Right lung (tissue), 10 donors: ENCODE measurements at places on chromosomes 3 and 15.

- no peak for DNase-seq
These were observed 185.2 kb downstream of the KLF13 start for GRCh38 chr15:31511707-31512310.

DNA sequence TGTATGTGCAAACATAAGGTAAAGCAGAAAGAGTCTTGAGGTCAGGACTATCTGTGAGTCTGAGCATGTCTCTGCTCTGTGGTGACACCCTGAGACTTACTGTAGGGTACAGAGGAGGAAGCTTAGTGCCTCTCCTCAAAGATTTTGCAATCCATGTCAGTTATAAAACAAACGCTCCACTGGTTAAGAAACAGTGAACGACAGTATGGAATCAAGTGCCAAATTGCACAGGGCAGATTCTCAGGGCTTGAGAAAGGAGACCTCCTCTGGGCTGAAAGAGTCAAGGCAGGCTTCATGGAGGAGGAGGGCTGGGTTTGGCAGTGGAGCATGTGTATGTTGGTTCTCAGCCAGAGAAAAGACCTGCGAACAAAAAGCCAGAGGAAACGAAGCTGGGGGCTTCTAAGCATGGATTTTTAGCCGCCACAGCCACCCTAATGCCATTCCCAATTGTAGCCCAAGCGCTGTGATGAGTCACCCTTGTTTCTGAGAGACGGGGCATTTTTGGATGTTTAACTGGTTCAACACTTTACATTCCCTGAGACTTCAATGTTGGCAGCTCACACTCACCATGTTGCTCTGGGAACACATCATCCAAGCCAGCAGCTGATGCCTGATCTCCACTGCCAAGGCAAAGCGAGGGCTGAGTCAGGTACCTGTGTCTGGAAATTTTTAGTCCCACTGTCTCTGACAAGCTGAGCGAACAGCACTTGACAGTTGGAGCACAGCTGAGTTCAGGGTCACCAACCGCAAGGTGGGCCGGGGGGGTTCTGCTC lies 3.4 kb upstream of the DGKG start:
- no peak for DNase-seq

GRCh38 chr3:55486101-55486856 lies 827 bp downstream of the WNT5A start:
- DNase-seq: peak; percentile 66

DNA sequence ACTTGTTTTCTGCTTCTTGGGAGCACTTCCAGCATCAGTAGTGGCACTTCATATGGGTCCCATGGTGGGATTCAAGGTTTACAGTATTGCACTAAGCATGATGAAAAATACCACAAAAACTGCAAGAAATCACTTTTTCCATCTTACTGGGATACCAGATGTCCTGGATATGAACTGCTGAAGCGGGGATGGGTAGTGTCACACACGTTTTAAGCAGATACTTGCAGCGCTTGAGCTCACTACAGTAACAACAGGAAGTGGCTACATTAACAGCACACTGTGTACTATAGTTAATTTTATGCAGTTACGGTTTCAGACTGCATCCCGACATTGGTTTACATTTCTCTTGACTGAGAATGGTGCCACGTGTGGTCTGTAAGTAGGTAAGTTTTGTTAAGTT lies 3.5 kb upstream of the ISG20 start:
- DNase-seq: no peak

- no peak for DNase-seq
These were observed 55.9 kb upstream of the PIK3CB start for GRCh38 chr3:138890555-138891187.

DNA sequence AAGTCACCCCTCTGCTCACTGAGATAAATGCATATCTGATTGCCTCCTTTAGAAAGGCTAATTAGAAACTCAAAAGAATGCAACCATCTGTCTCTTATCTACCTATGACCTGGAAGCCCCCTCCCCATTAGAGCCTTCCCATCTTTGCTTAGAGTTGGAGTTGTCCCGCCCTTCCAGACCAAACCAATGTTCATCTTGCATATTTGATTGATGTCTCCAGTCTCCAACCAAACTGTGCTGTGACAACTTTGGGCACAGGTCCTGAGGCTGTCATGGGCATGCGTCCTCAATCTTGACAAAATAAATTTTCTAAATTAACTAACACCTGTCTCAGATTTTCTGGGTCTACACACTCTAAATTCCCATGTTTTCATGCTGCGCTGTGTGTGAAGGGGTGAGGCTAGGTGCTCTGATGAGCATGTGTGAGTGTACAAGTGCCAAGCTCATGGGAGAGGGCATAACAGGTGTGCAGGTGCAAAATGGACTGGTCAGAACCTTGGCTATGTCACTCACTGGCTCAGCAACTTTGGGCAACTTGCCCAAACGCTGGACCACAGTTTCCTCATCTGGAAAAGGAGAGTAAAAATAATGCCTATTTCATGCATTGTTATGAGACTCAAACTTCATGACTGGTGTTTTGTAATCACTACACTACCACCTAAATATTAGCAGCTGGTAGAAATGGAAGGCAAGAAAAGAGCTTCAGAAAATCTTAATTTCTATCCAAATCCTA lies 7.2 kb downstream of the DAPK2 start:
- DNase-seq: no peak

GRCh38 chr3:15783361-15783969 lies 14.3 kb downstream of the ANKRD28 start:
- DNase-seq: no peak

DNA sequence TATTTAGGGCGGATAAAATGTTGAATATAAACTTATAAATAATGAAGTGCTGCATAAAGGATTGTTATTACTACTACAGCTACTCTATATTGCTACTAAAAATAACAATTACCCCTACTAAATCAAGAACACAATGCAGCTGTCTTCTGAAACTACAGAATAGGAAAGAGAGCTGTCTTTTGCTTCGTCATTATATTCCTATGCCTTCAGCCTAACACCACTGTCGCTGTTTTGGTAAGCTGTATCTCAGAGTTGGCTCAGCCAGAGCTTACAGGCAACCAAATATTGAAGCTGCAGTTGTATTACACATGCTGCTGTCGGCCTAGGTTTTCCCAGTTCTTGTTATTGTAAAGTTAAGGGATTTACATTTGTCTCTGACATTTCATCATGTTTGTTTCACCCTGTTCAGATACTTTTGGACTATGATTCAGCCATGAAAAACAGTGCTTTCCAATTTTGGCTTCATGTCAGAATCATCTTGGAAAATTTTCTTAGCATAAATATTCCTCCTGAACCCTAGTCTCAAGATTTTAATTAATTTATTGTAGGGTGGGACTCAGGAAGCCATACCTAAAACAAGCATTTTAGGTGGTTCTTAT lies 31.3 kb upstream of the LPP start:
- DNase-seq: peak; percentile 19

GRCh38 chr15:62109982-62110851 lies 43.4 kb downstream of the C2CD4A start:
- DNase-seq: peak; percentile 46

DNA sequence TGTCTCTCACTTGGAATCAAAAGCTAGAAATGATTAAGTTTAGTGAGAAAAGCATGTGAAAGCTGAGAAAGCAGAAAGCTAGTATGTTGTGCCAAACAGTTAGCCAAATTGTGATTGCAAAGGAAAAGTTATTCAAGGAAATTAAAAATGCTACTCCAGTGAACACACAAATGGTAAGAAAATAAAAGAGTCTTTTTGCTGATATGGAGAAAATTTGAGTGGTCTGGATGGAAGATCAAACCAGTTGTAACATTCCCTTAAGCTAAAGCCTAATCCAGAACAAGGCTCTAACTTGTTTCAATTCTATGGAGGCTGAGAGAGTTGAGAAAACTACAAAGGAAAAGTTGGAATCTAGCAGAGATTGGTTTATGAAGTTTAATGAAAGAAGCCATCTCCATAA lies 11.8 kb downstream of the ADGRG7 start:
- no peak for DNase-seq

- no peak for DNase-seq
These were observed 21.8 kb downstream of the NIPA1 start for GRCh38 chr15:22808240-22808639.

DNA sequence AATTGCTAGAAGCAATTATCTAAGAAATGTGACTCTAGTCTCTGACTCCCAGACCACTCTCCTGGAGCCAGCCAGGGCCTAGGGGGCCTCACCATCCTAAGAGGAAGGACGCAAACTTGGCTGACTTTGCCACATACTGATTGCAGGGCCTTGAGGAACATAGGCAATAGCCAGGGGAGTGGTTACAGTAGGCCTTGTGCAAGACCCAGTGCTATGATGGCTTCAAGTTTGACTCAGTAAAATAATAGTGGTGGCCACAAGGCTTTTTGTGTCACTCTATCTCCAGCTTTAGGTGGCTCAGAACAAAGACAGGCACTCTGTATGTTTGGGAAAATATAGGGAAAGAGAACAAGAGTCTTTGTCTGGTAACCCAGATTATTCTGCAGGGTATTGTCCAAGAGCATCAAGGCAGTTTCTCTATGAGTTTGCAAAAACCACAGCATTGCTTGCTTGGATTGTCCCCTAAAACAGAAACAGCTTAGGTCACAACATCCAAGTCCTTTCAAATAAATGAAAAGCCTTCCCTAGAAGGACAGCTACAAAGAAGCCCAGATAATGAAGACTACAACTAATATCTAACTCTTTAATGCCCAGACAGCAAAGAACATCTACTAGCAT lies 631.5 kb downstream of the PYDC2 start:
- no peak for DNase-seq

GRCh38 chr3:4501437-4501836 lies 8.3 kb downstream of the ITPR1 start:
- no peak for DNase-seq

DNA sequence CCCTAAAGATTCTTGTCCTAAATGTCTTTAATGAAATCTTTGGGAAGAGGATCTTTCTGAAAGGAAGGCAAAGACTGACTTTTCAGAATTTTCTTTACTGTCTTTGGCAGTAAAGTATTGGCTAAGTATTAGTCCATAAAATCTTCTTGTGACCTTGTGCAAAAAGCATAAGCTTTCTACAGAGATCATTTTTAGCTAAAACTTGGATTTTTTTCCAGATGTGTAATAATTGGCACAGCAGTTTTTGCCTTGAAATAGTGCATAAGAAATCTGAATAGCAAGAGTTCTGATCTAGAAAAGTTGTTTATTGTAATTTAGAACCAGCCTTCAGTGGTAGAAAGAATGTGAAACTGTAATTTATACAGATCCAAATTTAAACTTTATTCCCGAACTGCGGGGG lies 122.8 kb upstream of the CGNL1 start:
- no peak for DNase-seq

DNA sequence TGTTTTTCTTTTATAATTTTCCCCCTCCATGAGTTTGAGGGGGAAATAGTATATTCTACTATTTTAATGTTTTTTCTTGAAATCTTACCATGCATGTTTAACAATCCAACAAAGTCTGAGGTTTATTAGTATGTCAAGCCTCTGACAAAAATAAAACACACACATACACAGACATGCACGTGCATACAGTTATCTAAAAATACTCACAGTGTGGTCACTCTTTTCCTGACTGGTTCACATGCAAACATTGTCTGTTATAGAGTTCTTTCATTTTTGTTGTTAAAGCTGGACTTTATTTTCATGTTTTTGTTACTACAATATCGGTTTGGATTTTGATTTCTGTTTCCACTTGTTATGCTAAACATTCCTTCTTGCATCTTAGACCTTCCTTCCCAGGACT lies 236.6 kb downstream of the MFSD1 start:
- DNase-seq: no peak

- DNase-seq: no peak
These were observed 44.6 kb downstream of the ONECUT1 start for GRCh38 chr15:52745326-52746161.

DNA sequence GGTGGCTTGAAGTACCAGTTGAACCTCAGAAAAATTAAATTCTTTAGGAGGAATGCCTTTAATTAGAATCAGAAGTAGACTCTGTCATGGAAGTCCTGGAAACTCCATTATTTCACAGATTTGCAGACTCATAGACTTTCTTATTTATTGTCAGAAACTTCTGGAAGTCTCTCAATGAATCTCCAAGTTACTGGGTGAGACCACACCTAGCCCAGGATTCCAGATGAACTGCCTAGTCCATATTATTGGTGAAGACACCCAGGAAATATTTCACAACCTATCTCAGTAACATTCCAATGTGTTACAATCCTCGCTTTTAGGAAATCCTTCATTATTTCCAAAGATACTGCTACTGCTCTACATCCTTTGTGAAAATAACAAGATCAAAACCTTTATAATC lies 6.5 kb upstream of the THBS1 start:
- no peak for DNase-seq

DNA sequence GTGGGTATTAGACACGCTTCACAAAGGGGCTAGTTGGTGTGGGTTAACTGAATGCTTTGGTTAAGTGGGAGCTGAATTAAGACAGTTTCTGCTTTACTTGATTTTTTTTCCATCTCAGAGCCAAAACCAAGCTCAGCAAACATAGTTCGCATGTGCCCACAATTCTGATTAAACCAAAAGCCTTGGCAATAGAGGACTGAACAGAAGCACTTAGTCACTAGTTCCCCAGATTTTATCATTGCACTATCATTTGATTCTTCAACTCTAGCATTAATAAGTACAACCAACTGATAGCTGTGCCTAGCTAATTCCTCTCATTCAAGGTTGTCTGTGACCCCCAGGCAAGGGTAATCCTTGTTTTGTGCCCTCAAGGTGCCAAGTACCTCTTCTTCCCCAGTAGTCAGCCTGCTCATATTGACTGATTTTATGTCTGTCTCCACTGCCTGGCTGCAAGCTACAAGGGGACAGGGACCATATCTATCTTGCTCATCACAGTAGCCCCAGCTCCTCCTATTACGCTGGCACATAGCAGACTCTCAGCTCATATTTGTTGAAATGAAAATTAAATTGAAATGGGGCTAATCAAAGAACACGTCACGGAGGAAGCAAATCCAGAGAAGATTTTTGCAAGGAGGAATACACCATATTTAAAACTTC lies 9.9 kb upstream of the ARHGEF3 start:
- DNase-seq: no peak

GRCh38 chr15:85024509-85025336 lies 43.1 kb downstream of the PDE8A start:
- no peak for DNase-seq

DNA sequence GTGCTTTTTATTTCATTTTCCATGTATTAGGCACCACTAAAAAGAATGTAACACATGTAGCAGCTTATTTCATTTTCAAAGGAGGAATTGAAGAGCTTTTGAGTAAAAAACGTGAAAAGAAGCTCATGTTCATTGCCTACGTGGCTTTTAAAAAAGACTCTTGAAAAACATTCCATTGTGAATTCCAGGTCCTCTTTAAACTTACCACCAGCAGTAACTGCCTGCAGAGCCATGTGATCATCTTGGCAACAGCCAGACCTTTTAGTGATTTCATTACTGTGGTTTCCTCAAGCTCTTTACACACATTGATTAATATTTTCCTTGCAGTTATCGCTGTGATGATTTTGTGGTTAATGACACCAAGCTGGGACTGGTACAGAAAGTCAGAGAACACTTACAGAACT lies 43.8 kb upstream of the FBXL22 start:
- DNase-seq: peak; percentile 66

- no peak for DNase-seq
These were observed 19.9 kb downstream of the UBR1 start for GRCh38 chr15:43085921-43086320.

- no peak for DNase-seq
These were observed 36.3 kb upstream of the TPM1 start for GRCh38 chr15:63006032-63006878.

GRCh38 chr15:36810656-36811449 lies 231.4 kb downstream of the CDIN1 start:
- no peak for DNase-seq

GRCh38 chr3:159137949-159138348 lies 336.1 kb downstream of the MFSD1 start:
- no peak for DNase-seq
